RWPE2 (cell line): ENCODE measurements at places on chromosomes 7 and 10.

DNA sequence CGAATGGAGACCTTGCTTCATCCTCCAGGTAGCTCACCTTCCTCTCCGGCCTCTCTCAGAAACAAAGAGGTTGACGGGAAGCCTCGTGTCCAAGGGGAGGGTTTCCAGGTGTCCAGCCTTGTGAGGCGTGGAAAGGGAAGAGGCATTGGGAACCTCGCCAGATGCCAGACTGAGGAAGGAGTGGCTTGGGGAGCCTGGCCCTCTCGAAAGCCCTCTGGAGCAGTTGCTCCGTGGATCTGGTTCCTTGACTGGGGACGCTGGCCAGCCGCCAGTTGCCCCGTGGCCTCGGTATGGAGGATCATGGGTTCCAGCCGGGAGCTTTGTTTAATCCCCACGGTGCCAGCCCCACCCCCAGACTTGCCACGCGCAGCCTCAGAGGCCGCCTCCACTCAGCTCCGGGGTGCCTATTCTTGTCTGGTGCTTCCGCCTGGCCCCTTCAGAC is 30.3 kb upstream of the SUN1 start:
- DNase-seq, result no peak

- no peak for DNase-seq
Measured at GRCh38 chr10:43844221-43844620, 195.5 kb upstream of the ZNF32 start.

DNA sequence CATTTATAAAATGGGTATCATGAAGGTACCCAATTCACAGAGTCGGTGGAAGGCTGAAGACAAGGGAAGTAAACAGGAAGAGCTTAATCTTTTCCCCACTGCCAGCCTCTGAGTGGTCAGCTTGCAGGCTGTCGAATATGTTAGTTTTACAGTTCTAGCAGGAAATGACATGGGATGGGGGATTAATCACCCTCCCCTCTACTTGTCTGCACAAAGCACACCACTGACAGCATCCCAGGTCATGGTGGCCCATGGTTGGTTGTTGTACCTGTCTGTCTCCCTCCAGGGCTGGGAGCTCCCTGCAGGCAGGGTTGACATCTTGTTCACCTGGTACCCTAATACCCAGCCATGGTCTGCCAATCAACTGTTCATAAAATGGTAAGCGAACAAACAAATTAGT is 55.6 kb downstream of the GRB10 start:
- no peak for DNase-seq

DNA sequence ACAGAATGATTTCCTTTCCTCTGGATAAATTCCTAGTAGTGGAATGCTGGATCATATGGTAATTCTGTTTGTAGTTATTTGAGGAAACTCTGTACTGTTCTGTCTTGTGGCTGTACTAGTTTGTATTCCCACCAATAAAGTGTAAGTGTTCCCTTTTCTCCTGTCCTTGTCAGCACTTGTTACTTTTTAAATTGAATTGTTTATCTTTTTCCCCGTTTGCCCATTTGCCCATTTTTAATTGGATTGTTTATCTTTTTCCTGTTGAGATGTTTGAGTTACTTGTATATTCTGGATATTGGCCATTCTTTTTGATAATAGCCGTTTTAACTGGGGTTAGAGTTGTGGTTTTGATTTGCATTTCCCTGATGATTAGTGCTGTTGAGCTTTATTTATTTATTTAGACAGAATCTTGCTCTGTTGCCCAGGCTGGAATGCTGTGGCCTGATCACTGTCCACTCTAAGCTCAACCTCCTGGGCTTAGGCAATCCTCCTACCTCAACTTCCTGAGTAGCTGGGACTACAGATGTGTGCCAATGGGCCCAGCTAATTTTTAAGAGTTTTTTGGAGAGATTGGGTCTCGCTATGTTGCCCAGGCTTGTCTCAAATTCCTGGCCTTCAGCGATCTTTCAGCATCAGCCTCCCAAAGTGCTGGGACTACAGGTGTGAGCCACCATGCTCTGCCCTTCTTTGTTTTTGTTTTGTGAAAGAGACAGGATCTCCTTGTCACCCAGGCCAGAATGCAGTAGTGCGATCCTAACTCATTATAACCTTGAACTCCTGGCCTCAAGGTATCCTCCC is 23.0 kb downstream of the BMPR1A start:
- DNase-seq, result no peak
